ENCODE measurements at places on chromosomes 12 and 14.

DNA sequence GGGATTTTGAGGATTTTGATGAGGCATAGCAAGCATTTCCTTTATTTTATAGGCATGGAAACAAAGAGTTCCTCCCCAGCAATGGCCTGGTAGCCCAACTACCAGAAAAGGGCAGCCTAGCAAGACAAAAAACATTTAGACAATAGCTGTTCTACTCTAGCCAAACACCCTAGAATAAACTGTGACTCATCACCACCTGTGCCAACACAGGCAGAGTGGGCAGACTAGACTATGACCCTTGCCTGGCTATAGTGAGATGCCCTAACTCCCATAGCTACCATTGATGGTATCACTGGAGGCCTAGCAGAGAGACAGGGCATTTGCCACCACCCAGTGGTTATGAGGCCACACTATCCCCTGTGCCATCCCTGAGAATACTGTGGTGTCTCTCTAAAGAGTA lies 15.5 kb upstream of the CCER1 start:
- no peak for DNase-seq

DNA sequence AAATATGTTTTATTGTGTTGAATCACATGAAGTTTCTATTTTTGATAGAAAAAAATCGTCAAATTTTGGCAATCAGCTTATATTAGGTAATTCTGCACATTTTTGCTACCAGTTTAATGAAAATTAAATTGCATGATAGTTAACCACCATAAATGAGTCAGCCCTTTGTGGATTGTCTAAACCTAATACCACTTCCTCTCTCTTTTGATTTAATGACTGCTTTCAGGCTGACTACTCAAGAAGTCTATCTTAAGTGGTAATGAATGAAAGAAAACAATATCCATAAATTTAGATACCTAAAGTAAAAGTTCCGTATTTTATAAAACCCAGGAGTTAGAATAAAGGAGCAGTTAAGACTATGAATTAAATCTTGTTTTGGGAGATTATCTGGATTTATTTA lies 450.5 kb downstream of the TMEM117 start:
- DNase-seq: no peak

- no peak for DNase-seq
Observed at GRCh38 chr14:33855672-33856071, 95.2 kb downstream of the EGLN3 start.

- DNase-seq: no peak
Observed at GRCh38 chr12:130478786-130479185, 141.1 kb downstream of the PIWIL1 start.

DNA sequence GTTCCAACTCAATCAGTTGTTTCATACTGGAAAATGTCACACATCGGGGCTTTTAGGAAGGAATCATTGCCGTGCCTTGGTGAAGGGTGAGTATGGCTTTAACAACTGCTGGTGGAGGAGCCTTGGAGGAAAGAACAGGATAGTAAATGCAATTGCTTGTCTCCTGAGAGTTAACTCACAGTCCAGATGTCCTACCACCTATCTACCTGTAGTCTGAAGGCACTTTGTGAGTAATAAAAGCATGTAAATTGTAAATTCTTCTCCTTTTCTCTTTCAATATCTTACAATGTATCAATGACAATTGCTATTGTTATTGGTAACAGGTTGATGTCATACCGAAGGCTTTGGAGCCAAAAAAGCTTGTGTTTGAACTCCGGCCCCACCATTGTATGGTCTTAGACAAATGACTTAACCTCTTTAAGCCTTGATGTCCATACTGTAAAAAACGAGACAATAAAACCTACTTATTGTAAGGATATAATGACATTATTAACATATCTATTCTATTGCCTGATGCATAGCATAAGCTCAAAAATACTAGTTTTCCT lies 397.4 kb downstream of the ADAMTS20 start:
- no peak for DNase-seq

DNA sequence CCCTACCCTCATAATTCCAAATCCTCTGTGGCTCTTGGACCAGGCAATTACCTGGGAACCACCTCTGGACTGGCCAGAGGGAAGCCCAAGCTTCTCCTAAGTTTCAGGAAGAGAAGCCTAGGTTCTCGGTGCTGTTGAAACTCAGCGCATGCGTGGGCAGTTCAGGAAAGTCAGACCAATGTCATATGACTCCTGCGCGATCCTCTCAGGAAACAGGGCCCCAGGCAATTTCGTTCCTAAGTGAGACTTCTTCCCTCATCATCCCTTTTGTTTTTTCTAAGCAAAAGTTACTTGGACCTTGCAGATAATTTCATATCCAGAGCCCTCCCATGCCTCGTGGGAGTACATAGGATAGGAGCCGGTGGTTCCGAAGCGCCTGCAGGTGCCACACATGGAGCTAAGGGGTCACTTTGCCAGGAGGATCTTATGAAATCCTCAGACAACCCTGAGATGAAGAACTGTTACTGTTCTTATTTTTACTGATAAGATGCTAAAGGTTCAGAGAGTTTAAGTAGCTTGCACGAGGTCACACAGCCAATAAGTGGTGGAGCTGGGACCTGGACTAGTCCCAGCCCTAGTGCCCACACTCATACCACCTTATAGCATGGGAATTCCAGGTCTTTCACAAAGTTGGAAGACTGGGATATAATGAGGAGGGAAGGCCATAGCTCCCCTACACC lies 168.2 kb downstream of the ZFP36L1 start:
- DNase-seq: no peak

- no peak for DNase-seq
Observed at GRCh38 chr14:72217135-72217534, 284.9 kb downstream of the RGS6 start.

- no peak for DNase-seq
Observed at GRCh38 chr12:18270958-18271460, 9.7 kb downstream of the PIK3C2G start.

DNA sequence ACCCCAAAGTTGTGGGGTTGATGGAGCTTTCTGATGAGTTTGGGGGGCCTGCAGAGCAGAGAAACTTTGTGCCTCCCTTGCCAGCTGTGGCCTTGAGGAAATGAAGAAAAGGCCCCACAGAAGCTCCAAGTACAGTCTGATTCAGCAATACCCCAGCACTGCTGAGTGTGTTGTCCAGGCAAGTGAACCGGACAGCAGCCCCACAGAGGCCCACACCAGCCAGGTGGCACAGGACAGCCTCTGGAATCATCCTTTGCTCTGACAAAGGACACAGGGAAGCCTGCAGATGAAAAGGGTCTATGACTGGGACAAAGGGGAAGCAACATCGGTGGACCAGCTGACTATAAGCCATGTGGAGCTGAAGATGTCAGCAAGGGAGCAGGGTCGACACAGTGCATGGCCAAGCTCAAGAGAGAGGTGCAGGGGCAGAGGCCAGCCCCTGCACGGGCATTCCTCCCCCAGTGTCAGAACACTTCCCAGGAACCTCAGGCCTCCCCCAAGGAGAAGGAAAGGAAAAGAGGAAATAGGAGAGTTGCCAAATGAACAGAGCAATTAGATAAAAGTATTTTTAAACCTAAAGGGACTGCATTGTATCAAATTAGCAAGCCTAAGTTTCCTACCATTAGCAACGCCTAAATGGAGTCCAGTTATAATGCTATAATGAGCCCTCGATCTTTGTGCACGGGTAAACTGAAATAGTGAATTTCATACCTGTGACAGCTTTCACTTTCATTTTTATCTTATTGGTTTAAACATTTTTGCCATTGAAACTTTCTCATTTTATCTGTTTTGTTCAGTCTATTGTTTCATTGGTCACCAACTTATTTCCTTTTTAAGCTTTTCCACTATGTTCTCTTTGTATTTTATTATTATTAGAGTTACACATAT lies 46.3 kb upstream of the PTGDR start:
- DNase-seq: no peak

DNA sequence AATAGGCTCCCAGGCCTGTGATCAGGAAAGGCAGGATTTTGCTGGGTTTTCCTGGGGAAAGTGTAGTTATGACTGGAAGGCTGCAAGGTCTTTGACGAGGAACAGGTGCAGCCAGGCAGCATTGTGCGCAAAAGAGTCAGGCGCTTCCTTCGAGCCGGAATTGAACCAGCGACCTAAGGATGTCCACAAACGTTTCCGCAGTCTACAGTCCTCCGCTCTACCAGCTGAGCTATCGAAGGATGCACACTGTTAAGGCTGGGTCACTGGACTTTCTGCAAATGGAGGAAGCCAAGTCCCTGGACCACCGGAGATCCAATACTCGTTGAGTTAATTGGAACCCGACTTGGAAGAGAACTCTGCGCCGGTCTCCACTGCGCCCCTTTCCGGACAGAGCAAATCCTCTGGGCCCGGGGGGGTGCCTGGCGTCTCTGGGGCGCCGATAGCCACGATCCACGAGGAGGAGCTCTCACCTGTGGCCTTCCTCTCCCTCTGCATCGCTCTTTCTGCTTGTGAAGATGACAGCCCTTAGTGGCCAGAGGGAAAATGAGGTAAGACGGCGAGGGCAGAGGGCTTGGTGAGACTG lies 18.4 kb upstream of the OR6S1 start:
- no peak for DNase-seq

GRCh38 chr12:120362516-120363273 lies 6.3 kb downstream of the MSI1 start:
- DNase-seq: no peak

GRCh38 chr12:118187751-118188435 lies 52.0 kb downstream of the PEBP1 start:
- DNase-seq: no peak

GRCh38 chr14:57957441-57957840 lies 91.5 kb upstream of the SLC35F4 start:
- no peak for DNase-seq

- no peak for DNase-seq
Observed at GRCh38 chr14:39322807-39323206, 89.1 kb downstream of the MIA2 start.

- DNase-seq: no peak
Observed at GRCh38 chr14:77259025-77259715, 11.8 kb downstream of the NGB start.

- no peak for DNase-seq
Observed at GRCh38 chr12:25546318-25546717, 6.8 kb downstream of the LMNTD1 start.

GRCh38 chr12:113880326-113880725 lies 85.8 kb downstream of the RBM19 start:
- no peak for DNase-seq

DNA sequence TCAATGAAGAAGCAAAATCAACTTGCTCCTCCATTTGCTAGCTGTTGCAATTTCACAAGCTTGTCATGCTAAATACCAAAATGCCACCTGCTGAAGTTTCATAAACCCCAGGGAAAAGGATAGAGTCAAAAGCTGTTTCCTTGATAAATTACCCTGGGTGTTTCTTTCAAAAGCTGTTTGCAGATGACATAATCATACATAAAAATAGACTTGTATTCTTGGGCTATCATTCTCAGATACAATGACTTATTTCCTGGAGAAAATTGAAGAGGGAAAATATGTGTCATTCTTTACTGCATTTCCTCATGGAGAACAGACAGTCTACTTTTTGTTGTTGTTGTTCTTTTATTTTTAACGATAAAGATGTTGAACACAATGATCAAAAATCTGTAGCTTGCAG lies 119.2 kb downstream of the GALC start:
- DNase-seq: no peak

- DNase-seq: no peak
Observed at GRCh38 chr14:92549859-92550230, 36.3 kb downstream of the RIN3 start.

DNA sequence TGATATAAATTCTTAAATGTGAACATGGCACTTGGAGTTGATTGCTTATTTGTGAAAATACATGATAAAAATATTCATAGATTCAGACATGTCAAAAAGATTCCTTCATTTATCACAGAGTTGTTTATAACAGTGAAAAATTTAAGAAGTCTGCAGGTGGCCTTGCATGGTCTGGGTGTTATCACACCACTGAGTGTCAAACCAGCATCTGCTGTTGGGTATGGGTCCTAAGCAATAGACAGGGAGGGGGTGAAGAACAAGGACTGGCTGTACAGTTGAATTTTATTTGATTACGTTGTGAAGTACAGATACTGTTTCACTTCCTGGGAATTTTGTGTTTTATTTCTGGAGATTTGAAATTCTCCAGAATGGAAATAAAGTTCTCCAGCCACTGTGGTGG lies 180.4 kb upstream of the HIF1A start:
- DNase-seq: no peak

DNA sequence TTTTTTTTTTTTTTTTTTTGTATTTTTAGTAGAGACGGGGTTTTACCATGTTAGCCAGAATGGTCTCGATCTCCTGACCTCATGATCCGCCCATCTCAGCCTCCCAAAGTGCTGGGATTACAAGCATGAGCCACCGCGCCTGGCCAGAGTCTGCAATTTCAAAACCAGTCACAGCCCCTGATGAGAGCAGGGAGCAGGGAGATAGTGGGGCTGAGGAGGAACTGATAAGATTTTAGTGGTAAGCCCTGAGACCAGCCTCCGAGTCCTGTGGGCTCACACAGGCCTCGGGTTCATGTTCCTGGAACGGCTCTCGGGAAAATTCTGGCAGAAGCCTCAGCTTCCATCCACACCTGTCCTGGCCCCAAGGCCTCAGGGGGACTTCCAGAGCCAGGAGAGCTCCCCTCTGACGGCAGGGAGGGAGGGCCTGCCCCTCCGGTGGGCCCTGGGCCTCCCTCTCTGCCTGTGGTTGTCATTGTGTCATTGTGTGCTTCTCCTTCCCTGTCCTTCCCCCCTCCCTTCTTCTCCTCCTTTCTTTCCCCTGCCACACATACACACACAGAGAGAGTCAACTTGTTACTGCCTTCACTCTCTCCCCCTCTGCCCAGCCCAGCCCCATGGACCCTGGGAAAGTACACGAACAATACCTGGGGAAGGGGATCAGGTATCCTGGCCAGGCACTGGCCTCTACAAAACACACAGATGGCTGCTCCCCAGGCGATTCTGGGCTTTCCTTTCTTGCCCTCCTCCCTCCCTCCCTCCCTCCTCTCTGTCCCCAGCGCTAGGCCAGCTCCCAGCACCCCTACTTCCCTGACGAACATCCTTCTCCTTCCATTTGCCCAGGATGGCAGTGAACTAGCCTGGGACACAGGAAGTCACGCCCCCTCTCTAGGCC lies 294.1 kb downstream of the DPF3 start:
- DNase-seq: no peak

- no peak for DNase-seq
Observed at GRCh38 chr14:45893127-45893526, 640.1 kb upstream of the MIS18BP1 start.

DNA sequence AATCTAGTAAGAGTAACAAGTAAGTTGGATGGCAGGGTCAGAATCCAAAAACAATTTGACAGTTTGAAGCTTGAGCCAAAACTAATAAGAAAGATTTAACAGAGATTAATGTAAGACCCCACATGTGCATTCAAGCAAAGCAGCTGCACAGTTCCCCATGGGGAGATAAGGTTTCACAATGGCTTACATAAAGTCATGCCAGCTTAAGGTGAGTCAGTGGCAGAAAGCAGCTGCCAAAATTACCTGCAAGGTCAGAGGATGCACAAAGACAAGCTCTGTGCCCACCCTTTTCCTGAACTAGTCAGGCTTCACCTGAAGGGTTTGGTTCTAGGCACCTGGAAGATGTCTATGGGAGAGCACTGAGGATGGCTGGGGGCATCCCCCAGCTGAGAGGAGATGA lies 36.6 kb upstream of the KRT77 start:
- no peak for DNase-seq

Measured in stimulated activated naive CD8-positive, alpha-beta T cell treated with anti-CD3 and anti-CD28 coated beads, Interleukin-15, Interleukin-2, amounts not matched to agents 100 U/mL and 50 U/mL, for 24 hours (primary cell).